ENCODE measurements at places on chromosomes 13 and 19.
A peak's percentile ranks its signal among the peaks of the same experiment; 100 is the strongest.

DNA sequence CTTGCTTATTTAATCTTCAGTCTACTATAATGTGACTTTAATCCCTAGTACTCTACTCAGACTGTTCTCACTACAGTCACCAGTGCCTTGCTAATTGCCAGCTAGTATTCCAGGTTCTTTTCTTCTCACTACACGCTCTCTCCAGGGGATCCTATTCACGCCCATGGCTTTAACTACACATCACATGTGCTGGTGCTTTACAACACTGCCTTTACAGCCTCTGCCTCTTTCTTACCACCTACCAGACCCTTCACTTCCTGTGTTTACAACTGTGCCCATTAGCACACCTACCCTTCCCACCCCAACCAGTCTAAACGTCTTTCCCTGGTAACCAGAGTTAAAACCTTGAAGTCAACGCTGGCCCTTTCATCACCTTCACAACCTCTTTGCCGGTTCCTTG lies 249.5 kb downstream of the DNAJC15 start:
- DNase-seq = no peak

DNA sequence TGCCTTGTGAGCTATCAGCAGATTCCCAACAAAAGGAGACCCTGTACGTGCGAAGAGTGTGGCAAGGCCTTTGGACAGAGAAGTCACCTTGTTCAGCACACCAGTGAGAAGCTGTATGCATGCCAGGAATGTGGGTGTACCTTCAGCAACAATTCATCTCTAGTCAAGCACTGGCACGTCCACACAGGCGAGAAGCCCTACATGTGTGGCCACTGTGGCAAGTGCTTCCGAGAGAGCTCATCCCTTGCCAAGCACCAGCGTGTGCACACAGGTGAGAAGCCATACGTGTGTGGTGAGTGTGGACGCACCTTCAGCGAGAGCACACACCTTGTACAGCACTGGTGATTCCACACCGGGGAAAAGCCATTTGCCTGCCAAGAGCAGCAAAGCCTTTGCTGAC lies 7.6 kb upstream of the ZSCAN22 start:
- no peak for DNase-seq

GRCh38 chr13:42075517-42075916 lies 27.1 kb downstream of the DGKH start:
- DNase-seq = no peak

- DNase-seq = peak; percentile 30
Measured at GRCh38 chr13:40377783-40378182, 288.7 kb downstream of the FOXO1 start.

- DNase-seq = no peak
Measured at GRCh38 chr13:67137044-67137735, 92.9 kb downstream of the PCDH9 start.

All from stimulated activated CD8-positive, alpha-beta memory T cell treated with anti-CD3 and anti-CD28 coated beads, Interleukin-15, amount 100 ng/mL, for 4 hours (primary cell).